ENCODE measurements at places on chromosomes 11 and 22.

DNA sequence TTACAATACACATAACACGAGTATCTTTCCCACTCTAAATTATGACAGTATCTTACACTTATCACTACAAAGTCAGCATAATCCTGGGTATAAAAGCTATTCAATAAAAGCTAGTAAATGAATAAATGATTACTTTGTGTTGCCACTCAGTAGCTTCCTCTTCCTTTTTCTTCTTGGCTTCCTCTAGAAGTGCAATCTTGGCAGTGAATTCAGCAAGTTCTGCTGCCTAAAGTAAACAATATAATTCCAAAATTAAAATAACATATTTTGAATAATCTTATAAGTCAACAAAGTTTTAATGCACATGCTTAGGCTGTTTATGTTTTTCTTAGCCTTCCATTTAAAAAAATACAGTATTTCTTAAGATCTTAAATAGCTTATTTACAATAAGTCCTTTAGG is 60.4 kb downstream of the RDX start:
- no peak for DNase-seq

GRCh38 chr11:124085997-124086846 is 29.0 kb upstream of the VWA5A start:
- DNase-seq: no peak

- no peak for DNase-seq
Observed at GRCh38 chr22:44398856-44399837, 86.4 kb upstream of the SHISAL1 start.

DNA sequence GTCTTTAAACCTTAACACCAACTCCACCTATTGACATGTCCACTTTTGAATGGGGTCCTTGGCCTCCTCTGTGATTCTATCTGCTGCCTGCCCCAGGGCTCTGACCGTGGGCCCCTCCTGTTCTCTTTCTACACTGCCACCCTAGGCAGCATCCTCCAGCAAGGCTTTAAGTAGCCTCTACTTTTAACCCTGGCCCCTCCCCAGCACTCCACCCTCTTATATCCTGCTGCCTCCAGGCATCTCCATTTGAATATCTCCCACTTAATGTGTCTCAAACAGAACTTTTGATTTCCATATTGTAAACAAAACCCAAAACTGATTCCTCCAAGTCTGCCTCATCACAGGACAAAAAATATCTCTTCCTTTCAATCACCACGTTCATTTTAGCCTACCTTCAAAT is 90.5 kb upstream of the ARHGAP32 start:
- no peak for DNase-seq

GRCh38 chr11:75308116-75308515 is 43.3 kb downstream of the ARRB1 start:
- no peak for DNase-seq

DNA sequence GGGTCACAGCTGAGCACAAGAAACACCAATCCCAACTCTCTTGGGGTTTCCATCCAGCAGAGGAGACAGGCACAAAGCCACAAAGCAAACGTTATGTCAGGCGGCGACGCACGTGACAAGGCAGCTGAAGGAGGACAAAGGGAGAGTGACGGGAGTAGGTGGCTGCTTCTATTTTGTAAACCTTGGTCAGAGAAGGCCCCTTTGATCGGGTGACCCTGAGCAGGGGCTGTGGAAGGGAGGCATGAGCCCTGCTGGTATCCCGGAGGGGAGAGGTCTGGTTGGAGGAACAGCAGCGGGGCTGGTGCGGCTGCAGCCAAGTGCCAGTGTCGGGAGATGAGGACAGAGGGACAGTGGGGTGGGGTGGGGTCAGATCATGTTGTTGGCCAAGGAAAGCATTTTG is 17.3 kb upstream of the RFPL3 start:
- no peak for DNase-seq

DNA sequence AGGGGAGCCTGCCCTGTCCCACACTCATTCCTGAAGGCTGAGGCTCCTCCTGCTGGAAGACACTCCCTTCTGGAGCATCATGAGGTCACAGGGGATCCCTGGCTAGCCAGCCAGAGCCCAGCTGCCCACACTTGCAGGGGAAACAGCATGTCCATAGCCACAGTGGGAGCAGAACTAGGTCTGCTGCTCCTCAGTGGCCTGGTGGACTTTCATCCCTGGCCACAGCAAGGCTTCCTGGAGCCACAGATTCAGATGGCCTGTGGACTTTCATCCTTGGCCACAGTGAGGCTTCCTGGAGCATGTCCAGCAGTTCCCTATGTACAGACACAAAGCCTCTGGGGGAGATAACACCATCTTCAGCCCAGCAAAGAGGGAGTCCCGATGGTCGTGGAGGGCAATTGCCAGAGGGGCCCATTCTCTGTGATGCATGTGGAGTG is 5.9 kb upstream of the APOL6 start:
- DNase-seq: no peak

GRCh38 chr11:79675081-79675480 is 234.3 kb upstream of the TENM4 start:
- DNase-seq: no peak

GRCh38 chr11:124681421-124681820 is 7.7 kb downstream of the SPA17 start:
- no peak for DNase-seq

- DNase-seq: no peak
Observed at GRCh38 chr11:40140560-40140959, 1318.9 kb downstream of the LRRC4C start.

DNA sequence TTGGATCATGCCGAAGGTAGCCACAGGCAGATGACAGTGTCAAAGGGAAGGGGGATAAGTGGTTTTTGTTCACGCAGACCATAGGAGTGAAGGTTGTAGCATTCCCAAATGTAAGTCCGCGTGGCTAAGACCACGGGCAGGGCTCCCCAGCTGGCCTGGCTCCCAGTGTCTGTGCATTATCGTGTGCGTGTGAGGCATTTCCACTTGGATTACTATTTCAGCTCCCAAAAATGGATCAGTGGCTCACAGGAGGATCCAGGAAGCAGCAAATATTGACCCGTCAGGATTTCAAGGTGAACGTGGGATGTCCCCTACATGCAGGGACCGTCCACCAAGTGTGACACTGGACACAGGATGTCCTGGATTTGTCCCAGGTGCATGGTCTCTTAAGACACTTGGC is 10.6 kb downstream of the CDKN1C start:
- no peak for DNase-seq

DNA sequence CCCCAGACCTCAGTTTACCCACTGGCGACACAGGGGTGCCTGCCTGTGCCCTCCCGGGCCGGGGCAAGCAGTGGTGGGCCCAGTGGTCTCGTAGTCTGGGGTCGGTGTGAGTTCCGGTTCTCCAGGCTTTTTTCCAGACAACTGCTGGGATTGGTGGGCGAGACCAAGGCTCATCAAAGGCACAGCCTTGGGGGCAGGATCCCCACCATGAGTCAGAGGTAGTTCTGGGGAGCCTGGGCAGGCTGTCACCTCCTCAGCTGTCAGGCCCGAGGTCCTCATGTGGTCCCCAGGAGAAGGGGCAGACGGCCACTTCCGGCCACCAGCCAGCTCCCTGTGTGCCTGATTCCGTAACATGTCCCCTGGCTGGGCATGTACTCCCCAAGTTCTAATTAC is 827 bp upstream of the MUC2 start:
- no peak for DNase-seq

- DNase-seq: no peak
Observed at GRCh38 chr11:35162745-35163144, 23.8 kb downstream of the CD44 start.

GRCh38 chr11:91906871-91907624 is 317.6 kb upstream of the FAT3 start:
- DNase-seq: no peak

DNA sequence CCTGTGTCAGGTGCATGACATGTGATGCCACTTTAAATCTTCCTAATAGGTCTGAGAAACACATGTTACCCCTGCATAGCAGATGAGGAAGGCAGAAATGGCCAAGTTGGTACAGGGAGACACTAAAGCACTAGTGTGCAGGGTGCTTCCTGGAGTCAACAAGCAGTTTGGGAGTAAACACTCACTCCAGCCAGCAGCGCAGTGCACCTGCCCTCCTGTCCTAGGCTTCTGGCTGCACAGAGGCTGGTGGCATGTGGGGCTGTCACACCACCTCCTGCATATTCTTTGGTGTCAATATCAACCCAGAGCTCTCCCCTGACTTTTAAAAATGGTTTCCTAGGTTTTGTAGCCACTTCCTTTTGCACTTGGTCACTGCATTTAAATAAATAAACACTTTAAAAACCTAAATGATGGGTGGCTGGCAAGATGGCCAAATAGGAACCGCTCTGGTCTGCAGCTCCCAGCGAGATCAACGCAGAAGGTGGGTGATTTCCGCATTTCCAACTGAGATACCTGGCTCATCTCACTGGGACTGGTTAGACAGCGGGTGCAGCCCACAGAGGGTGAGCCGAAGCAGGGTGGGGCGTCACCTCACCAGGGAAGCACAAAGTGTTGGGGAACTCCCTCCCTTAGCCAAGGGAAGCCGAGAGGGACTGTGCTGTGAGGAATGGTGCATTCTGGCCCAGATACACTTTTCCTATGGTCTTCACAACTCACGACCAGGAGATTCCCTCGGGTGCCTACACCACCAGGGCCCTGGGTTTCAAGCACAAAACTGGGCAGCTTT is 33.5 kb downstream of the GAB4 start:
- DNase-seq: no peak

GRCh38 chr22:28801845-28802594 is 1.7 kb upstream of the XBP1 start:
- no peak for DNase-seq

DNA sequence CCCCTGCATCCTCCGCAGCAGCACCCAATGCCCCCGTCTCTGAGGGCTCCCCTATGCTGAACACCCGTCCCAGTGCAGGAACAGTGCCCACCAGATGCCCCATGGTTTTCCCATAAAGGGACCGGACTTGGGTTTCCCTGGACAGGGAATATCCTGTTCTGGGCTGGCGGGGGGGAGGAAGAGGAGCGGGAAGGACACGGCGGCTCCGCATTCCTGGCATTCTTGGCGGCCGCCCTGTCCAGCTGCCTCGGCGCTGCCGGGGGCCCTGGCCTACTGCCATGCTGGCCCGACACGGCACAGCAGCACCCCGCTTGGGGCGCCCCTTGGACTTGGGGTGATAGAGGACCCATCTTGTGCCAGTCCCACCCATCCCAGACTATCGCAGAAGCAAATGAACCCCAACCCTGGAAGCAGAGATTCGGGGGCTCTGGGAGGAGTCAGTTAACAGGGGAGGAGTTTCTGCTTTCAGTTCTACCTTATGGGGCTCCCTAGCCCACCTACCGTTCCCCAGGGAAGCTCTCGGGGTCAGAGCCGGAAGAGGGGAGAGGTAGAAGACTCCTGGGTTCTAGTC is 23.7 kb upstream of the CBX7 start:
- DNase-seq: no peak

- no peak for DNase-seq
Observed at GRCh38 chr11:1072116-1072820, 2.4 kb upstream of the MUC2 start.

- DNase-seq: no peak
Observed at GRCh38 chr11:35873721-35874120, 70.1 kb upstream of the LDLRAD3 start.

DNA sequence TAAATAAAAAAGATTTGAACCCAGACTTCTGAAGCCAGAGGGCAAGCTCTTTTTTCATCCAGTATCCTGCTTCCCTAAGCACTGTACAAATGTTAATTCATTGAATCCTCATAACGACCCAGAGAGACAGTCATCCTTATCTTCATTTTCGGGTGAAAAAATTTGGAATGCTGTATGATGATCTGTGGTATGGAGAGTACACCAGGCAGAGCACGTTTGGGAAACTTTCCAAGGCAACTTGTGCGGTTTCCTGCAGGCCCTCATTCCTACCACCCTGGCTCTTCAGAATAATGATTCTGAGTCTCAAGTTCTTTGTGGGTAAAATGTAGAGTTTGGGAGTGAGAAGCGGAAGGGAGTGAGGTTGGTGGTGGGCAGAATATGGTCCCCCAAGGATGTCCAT is 177.9 kb upstream of the CADM1 start:
- no peak for DNase-seq

GRCh38 chr22:30253205-30253852 is 6.8 kb upstream of the LIF start:
- DNase-seq: no peak

- DNase-seq: no peak
Observed at GRCh38 chr11:80163011-80163410, 722.2 kb upstream of the TENM4 start.

- DNase-seq: no peak
Observed at GRCh38 chr11:14518820-14519219, 1.4 kb downstream of the PSMA1 start.

DNA sequence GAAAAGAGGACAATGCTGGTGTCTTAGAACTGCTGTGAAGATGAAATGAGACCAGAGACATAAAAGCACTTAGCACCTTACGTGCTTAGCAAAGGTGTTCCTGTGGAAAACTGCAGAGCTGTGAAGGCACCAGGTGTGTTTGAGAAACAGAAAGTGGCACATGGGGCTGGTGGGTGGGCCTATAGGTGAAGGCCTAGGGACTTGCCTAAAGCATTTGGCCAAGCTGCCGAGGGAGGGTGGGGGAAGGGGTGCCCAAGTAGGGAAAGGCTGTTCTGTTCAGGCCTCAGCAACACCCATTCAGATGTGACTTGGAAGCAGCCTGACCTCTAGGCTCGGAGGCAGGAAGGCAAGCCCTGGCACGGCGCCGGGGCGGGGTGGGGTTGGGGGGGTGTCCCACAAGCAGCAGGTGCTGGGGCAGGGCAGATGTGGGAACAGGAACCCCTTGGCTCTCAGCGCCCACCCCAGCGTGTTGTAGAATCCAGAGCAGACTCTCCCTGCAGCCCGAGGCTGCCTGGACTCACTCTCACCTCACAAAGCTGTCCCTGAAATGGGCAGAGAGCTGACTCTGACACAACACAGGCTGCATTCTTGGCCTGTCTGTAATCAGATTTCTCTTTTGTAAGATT is 366.7 kb upstream of the NARS2 start:
- DNase-seq: no peak

- no peak for DNase-seq
Observed at GRCh38 chr11:16678466-16679116, 59.9 kb upstream of the C11orf58 start.

- no peak for DNase-seq
Observed at GRCh38 chr11:20399498-20399897, 12.0 kb downstream of the PRMT3 start.

GRCh38 chr11:126452241-126453101 is 97.0 kb downstream of the ST3GAL4 start:
- DNase-seq: no peak

- DNase-seq: no peak
Observed at GRCh38 chr11:12502046-12502445, 124.7 kb downstream of the PARVA start.

DNA sequence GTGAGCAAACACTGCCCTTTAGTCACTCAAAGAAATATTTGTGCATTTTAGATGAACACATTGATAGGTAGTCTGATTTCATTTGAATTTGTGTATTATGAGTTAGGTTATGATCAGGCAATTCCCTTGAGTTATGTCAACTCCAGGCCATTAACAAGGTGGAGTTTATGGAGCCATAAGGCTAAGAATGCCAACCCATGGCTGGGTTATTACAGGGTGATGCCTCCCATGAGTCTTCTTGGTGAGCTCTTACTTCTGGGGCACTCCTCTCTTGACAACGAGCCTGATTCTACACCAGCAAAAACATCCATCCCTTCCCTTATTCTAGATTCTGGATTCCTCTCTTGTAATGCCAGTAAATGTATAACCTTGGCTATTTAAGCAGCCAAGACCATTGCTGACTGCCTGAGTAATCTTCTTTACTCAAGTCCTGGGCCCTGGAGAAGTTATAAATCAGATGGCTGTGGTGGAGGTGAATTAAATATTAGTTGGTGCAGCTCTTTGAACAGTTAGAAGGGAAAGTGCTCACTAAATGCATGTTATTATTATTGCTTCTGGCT is 645.7 kb upstream of the TENM4 start:
- no peak for DNase-seq

GRCh38 chr11:69704508-69705253 is 859 bp upstream of the FGF19 start:
- DNase-seq: no peak

- no peak for DNase-seq
Observed at GRCh38 chr22:46276563-46276962, 8.8 kb downstream of the TTC38 start.

All from stimulated activated CD4-positive, alpha-beta T cell treated with anti-CD3 and anti-CD28 coated beads, Interleukin-1b, Interleukin-23, amount 100 ng/mL, for 1 hour (primary cell).